Right renal pelvis (tissue), 4 donors: ENCODE measurements at places on chromosomes 11 and 22. TPM values are rescaled to one million over a fixed set of nuclear protein-coding genes. Genes with fewer than 3 reads are reported as not detected.

Gene PRODH
- polyA plus RNA-seq: 13.6 TPM

- DNase-seq: no peak
These were observed 91.5 kb downstream of the MORC2 start for GRCh38 chr22:30876915-30877553.

DNA sequence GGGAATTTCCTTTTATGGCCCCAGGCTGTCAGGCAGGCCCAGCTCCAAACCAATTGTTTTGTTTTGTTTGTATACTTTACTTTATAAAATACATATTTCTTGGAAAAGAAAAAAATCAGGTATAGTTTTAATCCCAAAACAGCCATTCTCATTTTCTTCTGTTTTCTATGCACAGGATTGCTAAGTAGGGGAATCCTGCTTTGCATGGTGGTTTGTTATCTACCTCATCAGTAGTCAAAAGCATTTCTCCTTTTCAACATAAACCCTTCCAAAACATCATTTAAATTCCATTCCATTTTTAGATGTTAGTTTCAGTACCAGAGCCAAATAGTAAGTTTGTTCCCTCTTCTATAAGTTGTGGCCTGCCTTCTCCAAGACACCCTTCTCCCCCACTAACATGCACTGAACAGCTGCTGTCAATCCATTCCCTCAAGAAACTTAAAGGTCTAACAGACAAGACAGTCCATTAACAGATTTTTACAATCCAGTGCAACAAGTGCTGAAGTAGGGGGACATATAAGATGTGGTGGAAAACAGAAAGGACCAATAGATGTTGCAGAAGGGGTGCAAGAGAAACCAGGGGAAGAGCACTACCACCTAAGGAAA, 3.7 kb downstream of the ILK start:
- DNase-seq: no peak

Gene TTC36
- 1.5 TPM for polyA plus RNA-seq

Gene SLC5A1
- 0.44 TPM for polyA plus RNA-seq

- no peak for DNase-seq
These were observed 860 bp downstream of the PRMT3 start for GRCh38 chr11:20388096-20389055.

GRCh38 chr11:78179459-78180071, 8.9 kb downstream of the KCTD21 start:
- no peak for DNase-seq

DNA sequence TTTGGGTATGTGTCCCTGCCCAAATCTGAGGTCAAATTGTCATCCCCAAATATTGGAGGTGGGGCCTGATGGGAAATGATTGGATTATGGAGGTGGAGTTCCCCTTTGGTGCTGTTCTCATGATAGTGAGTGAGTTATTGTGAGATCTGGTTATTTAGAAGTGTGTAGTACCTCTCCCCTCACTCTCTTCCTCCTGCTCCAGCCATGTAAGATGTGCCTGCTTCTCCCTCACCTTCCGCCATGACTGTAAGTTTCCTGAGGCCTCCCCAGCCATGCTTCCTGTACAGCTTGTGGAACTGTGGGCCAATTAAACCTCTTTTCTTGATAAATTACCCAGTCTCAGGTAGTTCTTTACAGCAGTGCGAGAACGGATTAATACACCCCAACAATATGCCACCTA, 9.0 kb downstream of the GAB2 start:
- DNase-seq: no peak

Gene C11orf97
- polyA plus RNA-seq: 0.25 TPM

Gene ARHGAP42
- polyA plus RNA-seq: 25.2 TPM

- DNase-seq: no peak
These were observed 631.4 kb upstream of the KIRREL3 start for GRCh38 chr11:127631974-127632373.

GRCh38 chr11:76644591-76644990, 26.0 kb downstream of the LRRC32 start:
- DNase-seq: no peak

Gene C1QTNF6
- polyA plus RNA-seq: 29.9 TPM

GRCh38 chr11:46905806-46906205, 12.5 kb downstream of the LRP4 start:
- DNase-seq: no peak

- DNase-seq: no peak
These were observed 48.3 kb downstream of the LIF start for GRCh38 chr22:30198152-30198825.

GRCh38 chr22:33381531-33382406, 323.6 kb upstream of the SYN3 start:
- no peak for DNase-seq

DNA sequence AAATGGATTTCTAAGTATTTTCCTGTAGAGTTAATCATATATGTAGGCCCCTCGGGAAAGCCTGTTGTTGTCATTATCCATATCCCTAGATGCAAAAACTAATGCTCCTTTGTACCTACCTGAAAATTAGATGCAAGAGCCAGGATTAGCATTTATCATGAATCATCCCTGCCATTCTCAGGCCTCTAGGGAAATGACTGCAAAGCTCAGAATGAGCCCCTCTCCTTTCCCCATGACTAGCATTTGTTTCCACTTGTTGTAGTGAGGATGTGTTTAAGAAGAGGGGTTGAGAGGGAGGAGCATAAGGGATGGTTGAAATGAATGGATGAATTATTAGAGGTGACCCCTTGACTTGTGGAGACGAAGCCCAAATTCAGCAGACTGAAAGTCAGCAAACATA, 537.9 kb downstream of the NTM start:
- DNase-seq: no peak

DNA sequence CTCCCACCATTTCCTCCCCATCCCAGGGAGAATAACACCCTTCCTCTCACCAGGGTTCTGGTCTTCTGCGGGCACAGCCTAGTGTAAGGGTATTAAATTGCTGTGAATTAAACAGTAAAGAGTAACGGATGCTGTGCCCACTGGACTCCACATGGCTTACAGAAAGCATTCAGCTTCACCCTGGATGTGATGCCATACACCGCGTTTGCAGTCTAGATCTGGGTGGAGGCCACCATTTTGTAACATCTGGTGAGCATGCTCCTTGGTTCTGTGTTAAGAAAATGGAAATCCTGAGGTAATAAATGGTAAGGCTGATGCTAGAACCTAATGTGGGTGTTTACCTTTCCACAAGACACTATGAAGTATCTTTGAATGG, 331.8 kb upstream of the B3GAT1 start:
- DNase-seq: no peak

Gene IL18
- 6.3 TPM for polyA plus RNA-seq

DNA sequence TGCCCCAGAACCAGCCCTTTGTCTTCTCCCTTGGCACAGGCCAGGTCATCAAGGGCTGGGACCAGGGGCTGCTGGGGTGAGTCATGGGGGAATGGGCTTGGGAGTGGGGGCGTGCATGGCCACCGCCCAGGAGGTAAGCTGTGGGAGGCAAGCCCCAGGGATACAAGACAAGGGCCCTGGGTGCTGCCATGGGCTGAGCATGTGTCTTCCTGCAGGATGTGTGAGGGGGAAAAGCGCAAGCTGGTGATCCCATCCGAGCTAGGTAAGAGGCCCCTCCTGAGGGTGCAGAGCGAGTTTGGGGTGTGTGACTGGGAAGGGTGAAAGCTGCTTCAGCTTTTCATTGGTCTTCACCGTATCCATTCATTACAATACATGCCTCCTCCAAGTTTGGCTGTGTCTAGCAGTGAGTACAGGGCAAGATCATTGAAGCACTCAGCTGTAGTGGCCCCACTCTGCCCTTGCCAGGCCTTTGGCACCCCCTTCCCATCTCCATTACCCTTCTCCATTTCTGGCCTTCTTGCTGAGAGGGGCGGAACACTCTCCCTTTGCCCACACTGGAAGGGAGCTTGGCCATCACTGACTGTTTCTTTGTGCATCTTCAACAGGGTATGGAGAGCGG, 2.5 kb downstream of the FKBP2 start:
- DNase-seq: no peak

GRCh38 chr22:30649430-30650007, 13.9 kb downstream of the SLC35E4 start:
- DNase-seq: no peak

Gene CDC42BPG
- polyA plus RNA-seq: 4.4 TPM

Gene MMP8
- not detected for polyA plus RNA-seq
